NCI-H1417 (cell line): ENCODE measurements at places on chromosomes 11 and 22.
A peak's percentile ranks its signal among the peaks of the same experiment; 100 is the strongest.

GRCh38 chr22:36641902-36642640 is 61.5 kb downstream of the CACNG2 start:
- DNase-seq = no peak

GRCh38 chr11:71095294-71095850 is 157.0 kb downstream of the SHANK2 start:
- no peak for DNase-seq

- no peak for DNase-seq
Observed at GRCh38 chr11:17601676-17602075, 54.6 kb downstream of the OTOG start.

DNA sequence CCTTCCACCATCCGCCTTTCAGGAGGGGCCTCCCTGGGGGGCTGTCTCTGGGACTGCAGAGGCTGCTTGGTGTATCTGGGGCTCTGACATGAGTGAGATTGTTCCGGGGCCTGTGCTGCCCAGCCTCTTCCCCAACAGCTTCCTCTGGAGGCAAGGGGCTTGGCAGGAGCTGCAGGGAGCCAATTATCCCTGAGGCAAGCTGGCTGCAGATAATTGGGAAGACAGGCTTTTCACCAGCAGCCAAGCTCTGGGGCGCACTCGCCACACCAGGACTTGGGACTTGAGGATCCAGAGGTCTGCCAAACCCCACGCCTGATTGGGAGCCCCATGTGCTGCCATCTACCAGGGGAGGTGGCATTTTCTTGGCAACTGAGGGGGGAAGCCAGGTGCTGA is 15.6 kb upstream of the RTN4R start:
- DNase-seq = peak; percentile 21

GRCh38 chr11:77125191-77125590 is 2.9 kb upstream of the MYO7A start:
- DNase-seq = no peak

GRCh38 chr22:30636226-30637077 is 871 bp downstream of the SLC35E4 start:
- DNase-seq = peak; percentile 58

DNA sequence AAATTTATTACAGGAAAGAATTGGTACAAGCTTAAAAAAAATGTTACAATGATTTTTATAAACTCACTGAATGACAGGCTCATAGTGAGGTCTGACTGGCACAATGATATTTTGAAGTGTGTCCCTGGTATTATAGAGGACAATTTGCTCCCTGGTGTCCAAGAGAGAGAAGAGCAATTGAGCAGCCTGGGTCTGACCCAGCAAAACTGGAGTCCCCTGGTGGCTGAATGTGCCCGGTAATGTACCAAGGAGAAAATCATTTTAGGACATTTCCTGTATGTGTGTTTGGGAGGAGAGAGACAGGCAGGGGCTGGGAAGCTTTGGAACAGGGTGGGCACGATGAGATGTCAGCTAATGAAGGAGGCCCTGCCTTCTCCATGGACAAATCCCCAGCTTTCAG is 125.3 kb downstream of the APOL5 start:
- no peak for DNase-seq

DNA sequence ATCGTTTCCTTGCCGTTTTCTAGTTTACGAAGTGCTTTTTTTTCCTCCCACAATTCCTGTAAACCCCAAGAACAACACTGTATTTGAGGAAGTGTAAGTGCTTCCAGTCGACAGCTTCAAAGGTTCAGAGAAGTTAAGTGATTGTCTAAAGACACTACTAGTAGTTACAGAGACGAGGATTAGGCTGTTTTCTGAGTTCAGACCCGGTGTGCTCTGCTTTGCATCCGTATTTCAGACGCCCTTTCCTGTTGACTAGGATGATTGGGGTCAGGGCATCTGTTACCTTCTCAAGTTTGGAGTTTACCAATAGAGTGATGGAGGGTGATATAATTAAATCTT is 430 bp downstream of the CLP1 start:
- no peak for DNase-seq

DNA sequence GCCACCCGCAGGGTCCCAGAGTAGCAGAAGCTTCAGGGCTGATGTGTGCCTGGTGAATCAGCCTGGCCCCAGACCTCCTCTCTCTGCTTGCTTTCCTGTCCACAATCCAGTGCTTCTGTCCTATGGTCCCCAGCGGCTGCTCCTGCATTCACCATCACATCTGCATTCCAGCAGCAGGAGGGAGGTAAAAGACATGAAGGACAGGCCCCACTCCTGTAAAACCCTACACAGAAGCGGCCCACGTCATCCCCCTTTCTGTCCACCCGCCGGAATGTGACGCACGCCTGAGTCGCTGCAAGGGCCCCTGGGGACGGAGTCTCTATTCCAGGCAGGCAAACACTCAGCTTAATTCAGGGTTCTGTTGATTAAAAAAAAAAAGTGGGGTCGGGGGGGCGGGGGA is 58.3 kb downstream of the CDKN1C start:
- no peak for DNase-seq
